Large intestine (tissue), 12 donors: ENCODE measurements at places on chromosomes 12 and 14. TPM values are rescaled to one million over a fixed set of nuclear protein-coding genes. Genes with fewer than 3 reads are reported as not detected.

The PROX2 gene
- polyA plus RNA-seq = 1.5 TPM

The SMIM41 gene
- 0.88 TPM for polyA plus RNA-seq

The ASB2 gene
- polyA plus RNA-seq = 12.1 TPM

DNA sequence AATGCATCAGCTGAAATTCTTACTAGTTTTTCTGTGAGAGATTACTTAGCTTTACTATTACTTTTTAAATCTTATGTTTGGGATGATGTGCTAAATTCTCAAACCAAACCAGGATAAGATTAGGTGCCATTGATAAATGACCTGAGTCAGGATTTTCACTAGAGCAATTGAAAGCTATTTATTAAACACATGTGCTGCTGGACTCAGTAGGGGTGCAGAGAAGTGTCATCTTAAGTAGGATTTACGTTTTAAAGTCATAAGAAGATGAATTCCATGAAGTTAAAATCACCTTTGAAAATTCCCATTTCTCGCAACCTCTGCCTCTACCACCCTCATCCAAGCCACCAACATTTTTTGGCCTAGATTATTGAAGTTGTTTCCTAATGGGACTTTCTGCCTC lies 8.8 kb downstream of the TMEM263 start:
- peaks cover 19% of the 10 kb centered on the region for H3K36me3 ChIP-seq
- no peak overlapping the region for H3K27ac ChIP-seq
- DNase-seq = no peak
- H3K4me3 ChIP-seq = no peak overlapping the region

DNA sequence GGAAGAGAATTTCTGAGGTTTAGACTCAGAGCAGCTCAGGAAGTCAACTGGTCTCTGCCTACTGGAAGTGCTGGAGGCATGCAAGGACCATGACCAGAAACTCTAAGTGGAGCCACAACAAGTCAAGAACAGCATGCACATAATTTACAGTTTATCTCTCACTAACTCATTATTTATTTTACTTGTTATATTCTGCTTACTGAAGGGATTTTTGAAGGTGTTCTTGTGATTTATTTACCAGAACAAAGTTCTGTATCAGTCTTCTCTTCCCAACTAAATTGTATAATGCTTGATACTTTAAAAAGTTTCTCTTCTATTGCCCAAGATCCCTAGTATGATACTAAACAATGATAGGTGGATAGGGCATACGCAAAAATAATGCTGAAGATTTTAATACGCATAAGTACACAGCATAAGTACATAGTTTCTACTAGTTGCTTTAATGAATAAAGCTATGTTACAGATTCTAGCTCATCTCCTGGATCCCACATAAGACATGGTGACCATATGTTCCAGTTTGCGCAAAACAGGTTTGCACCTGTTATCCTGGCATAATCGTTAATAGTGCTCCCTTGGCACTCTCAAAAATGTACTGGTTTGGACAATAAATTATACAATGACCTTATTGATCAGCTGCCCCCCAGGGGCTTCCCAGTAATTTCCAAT lies 11.6 kb upstream of the SPTB start:
- no peak overlapping the region for H3K4me3 ChIP-seq
- peaks cover 4% of the 10 kb centered on the region for H3K27me3 ChIP-seq
- H3K36me3 ChIP-seq = no peaks in the 10 kb centered on the region

The EIF2B2 gene
- polyA plus RNA-seq = 39.8 TPM

GRCh38 chr12:51536159-51536558 lies 54.9 kb upstream of the SCN8A start:
- H3K4me1 ChIP-seq = peaks cover 7% of the 10 kb centered on the region
- DNase-seq = no peak
- no peak overlapping the region for H3K4me3 ChIP-seq
- no peak overlapping the region for H3K27ac ChIP-seq
- peaks cover 11% of the 10 kb centered on the region for H3K27me3 ChIP-seq

DNA sequence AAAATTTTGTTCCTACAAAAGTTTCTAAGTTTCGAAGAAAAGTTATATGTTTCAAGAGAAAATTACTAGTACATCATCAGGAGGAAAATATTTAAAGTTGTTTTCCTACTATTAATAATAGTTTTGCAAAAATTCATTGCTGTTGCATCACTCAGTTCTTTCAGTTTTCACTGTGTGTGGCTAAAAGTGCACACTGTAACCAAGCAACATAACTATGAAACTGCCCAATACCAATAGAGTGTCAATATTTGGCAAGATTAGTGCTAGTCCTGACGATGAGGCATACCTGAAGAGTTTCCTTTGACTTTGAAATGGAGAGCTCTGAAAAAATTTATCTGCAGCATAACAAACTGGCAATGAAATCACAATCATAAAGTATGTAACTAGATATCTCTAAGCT lies 194.3 kb downstream of the CPNE8 start:
- H3K27me3 ChIP-seq = no peaks in the 10 kb centered on the region
- H3K4me3 ChIP-seq = no peak overlapping the region
- H3K36me3 ChIP-seq = no peaks in the 10 kb centered on the region
- no peak overlapping the region for H3K27ac ChIP-seq
- DNase-seq = no peak

The GPR68 gene
- 2.9 TPM for polyA plus RNA-seq

The SOS2 gene
- 26.3 TPM for polyA plus RNA-seq

- peaks cover 38% of the 10 kb centered on the region for H3K4me1 ChIP-seq
- DNase-seq = no peak
- no peak overlapping the region for H3K27ac ChIP-seq
- no peaks in the 10 kb centered on the region for H3K36me3 ChIP-seq
Observed at GRCh38 chr12:109731231-109731731, 17.7 kb downstream of the FAM222A start.

DNA sequence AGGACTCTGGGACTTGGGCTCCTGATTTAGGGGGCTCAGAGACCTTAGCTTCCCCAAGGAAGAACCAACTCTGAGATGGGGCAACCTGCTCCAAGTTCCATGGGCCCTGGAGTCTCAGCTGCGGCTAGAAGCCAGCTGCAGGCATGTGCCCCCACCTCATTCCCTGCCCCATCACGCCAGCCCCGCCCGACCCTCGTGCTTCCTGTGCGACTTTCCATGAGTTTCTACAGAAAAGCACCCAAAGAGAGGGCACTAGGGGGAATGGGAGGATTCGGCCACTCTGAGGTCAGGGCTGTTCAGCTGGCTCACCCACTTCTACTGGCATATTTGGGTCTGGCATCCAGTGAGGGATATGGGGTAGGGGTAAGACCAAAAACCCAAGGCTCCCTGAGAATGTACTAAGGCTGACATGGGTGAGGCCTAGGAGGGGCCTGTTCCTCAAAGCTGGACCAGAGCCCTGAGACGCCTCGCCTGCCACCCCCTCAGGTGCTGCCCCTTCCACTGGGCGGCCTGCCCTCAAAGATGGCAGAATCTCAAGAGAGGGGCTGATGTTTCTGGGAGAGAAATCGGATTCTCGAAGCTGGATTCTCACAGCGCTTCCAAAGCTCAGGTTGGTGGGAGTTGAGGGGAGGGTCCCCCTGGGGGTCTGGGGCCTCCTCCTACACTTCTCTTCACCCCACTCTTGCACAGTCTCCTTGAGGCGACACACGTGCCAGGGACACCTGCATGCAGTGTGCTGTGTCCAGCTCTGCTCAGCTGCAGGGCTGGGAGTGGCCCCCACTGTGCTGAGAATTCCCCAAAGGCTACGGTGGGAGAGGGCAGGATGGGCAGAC lies 22.1 kb downstream of the FAIM2 start:
- H3K4me3 ChIP-seq = no peak overlapping the region
- peaks cover 27% of the 10 kb centered on the region for H3K27me3 ChIP-seq
- no peak overlapping the region for H3K27ac ChIP-seq

The FGF6 gene
- 0.07 TPM for polyA plus RNA-seq

The GALNT4 gene
- 48.7 TPM for polyA plus RNA-seq

DNA sequence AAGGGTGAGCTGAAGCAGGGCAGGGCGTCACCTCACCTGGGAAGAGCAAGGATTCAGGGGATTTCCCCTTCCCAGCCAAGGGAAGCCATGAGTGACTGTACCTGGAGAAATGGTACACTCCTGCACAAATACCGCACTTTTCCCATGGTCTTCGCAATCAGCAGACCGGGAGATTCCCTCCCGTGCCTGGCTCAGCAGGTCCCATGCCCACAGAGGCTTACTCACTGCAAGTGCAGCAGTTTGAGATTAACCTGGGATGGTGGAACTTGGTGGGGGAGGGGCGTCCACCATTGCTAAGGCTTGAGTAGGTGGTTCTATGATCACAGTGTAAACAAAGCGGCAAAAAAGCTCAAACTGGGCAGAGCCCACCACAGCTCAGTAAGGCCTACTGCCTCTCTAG lies 11.0 kb upstream of the DHRS4 start:
- H3K4me1 ChIP-seq = no peaks in the 10 kb centered on the region
- no peak overlapping the region for H3K27ac ChIP-seq
- H3K4me3 ChIP-seq = no peak overlapping the region
- no peak for DNase-seq
- H3K36me3 ChIP-seq = no peaks in the 10 kb centered on the region

DNA sequence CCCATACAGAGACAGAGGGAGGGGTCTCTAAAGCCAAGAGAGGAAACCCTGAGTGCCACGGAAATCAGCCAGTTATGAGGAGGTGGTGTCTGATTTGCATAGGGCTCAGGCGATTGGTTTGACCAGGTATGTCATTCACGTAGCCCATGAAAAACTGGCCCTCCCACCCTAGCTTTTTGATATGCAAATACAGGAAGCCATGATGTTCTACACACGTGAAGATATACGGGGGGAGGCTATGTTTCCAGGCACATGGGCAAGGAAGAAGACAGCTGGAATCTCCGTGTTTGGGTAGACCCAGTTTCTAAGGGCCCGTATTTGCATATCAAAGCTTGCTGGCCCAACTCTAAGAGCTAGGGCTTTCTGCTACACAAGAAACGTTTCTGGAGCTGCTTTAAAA lies 717.8 kb upstream of the SEL1L start:
- no peaks in the 10 kb centered on the region for H3K27me3 ChIP-seq
- no peaks in the 10 kb centered on the region for H3K36me3 ChIP-seq
- no peaks in the 10 kb centered on the region for H3K4me1 ChIP-seq
- DNase-seq = no peak

DNA sequence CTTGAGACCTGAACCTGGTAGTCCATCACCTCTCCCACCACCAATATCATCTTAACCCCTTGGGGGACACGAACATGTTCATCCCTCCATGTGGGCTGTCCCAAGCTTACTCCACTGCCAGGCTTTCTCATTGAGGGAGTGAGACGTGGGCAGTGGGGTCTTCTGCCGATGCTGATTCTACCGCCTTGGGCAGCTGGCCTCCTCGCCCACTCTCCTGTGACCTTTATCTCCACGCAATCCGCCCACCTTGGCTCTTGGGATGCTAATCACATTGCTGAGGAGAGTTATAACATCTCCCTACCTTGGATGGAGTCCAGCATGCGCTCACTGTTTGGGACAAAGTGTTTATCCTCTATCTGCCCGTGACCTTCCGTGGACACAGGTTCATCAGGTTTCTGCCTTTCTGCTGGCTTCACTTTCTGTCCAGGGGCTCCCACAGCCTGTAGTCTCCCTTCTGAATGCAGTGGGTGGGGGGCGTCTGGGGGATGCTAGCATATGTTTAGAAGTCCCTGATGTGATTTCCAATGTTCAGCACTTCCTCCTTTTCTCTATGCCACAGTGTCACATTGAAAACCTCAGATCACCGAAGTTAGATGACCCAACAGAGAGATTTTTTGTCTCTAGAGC lies 53.2 kb upstream of the ESRRB start:
- H3K27ac ChIP-seq = no peak overlapping the region
- H3K36me3 ChIP-seq = no peaks in the 10 kb centered on the region
- no peak for DNase-seq
- H3K27me3 ChIP-seq = peaks cover 8% of the 10 kb centered on the region

- no peaks in the 10 kb centered on the region for H3K27me3 ChIP-seq
- H3K36me3 ChIP-seq = no peaks in the 10 kb centered on the region
- no peak for DNase-seq
- no peaks in the 10 kb centered on the region for H3K4me1 ChIP-seq
- H3K4me3 ChIP-seq = no peak overlapping the region
Observed at GRCh38 chr14:105926373-105927095, 400.2 kb downstream of the TMEM121 start.

The NTF3 gene
- 2.1 TPM for polyA plus RNA-seq

- H3K27ac ChIP-seq = no peak overlapping the region
- no peaks in the 10 kb centered on the region for H3K4me1 ChIP-seq
- H3K27me3 ChIP-seq = no peaks in the 10 kb centered on the region
- no peak overlapping the region for H3K4me3 ChIP-seq
- H3K36me3 ChIP-seq = no peaks in the 10 kb centered on the region
Observed at GRCh38 chr12:32379667-32380066, 19.7 kb upstream of the FGD4 start.
